ENCODE measurements at places on chromosomes 13 and 19. TPM values are rescaled to one million over a fixed set of nuclear protein-coding genes. Genes with fewer than 3 reads are reported as not detected.

Gene B3GNT3
- total RNA-seq = 5.2 TPM

Gene ATP5F1D
- 139 TPM for total RNA-seq

Gene RNF17
- not detected for total RNA-seq

Gene BCL3
- 48.2 TPM for total RNA-seq

Gene SBK2
- total RNA-seq = not detected

Gene ERCC5
- total RNA-seq = 44.2 TPM

Gene ZNF57
- 6.6 TPM for total RNA-seq

Gene TPT1
- 3,460 TPM for total RNA-seq

DNA sequence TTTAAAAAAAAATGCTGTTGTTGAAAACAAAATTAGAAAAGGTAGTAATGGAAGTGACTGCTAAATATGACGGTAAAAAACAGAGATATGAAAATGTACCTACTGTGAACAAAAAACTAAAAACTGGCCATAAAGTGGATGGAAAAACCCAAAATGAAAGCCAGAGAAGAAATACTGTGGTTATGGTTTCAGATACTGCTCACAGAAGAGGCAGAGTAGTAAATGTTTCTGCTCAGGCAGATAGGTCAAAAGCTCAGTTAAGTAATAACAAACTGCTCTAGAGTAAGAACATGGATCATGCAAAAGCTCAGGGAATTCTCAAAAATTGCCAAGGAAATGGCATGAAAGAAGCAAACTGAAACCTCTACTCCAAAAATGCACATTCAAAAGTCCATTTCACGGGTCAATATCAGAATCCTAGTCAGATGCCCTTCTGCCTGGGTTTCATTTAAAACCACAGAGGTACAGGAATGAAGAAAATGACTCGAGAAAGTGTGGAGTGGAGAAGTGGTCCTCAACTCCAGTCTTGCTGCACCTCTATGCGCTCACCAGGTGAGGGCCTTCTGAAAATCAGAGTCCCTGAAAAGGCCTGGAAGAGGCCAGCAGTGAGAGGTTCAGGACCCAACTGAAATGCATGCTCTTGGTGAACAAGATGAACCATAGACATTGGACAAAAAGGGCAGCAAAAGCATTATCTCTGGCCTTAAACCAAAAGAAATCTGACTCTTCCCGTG lies 315.0 kb upstream of the SPRY2 start:
- no peak for DNase-seq

GRCh38 chr13:98020271-98020670 lies 66.8 kb downstream of the IPO5 start:
- DNase-seq = no peak

- DNase-seq = no peak
Observed at GRCh38 chr13:91017031-91017668, 330.3 kb upstream of the MIR17HG start.

- DNase-seq = no peak
Observed at GRCh38 chr19:29002336-29002735, 210.6 kb downstream of the UQCRFS1 start.

DNA sequence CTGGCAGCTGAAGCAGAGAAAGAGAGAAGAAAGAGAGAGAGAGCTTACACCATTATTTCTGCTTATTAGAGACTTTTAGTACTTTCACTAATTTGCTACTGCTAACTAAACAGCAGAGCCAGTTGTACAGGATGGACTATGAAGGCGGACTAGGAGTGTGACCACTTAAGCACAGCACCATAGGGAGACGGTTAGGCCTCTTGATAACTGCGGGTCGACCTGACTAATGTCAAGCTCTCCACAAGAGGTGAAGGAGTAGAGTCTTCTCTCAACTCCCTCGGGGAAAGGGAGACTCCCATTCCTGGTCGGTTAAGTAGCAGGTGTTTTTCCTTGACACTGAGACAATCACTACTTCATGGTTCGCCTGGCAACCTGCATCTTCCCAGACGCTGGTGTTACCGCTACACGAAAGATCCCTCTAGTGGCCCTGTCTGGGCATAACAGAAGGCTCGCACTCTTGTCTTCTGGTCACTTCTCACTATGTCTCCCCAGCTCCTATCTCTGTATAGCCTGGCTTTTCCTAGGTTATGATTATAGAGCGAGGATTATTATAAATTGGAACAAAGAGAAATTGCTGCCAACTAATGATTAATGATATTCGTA lies 5.3 kb upstream of the PSG7 start:
- no peak for DNase-seq

DNA sequence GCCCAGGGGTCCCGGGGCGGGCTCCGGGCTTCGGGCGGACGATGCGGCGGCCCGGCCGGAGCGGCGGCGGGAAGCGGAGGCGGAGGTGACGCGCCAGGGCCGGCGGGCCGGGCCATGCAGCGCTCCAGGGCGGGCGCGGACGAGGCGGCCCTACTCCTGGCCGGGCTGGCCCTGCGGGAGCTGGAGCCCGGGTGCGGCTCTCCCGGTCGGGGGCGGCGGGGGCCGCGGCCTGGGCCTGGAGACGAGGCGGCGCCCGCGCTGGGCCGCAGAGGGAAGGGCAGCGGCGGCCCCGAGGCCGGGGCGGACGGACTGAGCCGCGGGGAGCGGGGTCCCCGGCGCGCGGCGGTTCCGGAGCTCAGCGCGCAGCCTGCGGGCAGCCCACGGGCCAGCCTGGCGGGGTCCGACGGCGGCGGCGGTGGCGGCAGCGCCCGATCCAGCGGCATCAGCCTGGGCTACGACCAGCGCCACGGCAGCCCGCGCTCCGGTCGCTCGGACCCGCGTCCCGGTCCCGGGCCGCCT lies 362 bp downstream of the WTIP start:
- DNase-seq = no peak

DNA sequence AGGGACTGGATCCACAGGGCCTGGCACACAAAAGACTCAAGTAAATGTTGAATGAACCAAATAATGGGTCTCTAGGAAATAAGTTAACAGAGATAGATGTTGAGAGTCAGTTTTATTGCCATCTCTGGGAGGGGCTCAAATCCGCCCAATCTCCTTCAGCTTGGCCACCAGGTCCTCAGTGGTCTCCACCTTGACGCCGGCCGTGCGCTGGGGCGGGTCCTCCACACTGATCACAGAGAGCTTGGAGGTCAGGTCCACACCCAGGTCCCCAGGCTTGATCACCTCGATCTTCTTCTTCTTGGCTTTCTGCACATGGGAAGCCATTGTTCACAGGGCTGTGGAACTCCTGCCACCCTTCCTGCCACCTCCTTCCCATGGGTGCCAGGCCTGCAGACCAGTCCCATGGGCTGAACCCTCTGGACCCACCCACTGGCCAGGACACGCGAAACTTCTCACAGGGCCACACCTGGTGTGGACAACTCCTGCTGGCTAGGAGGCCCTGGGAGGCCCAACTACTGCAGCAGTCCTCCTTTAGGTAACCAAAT lies 3.2 kb upstream of the VSIG10L start:
- no peak for DNase-seq

DNA sequence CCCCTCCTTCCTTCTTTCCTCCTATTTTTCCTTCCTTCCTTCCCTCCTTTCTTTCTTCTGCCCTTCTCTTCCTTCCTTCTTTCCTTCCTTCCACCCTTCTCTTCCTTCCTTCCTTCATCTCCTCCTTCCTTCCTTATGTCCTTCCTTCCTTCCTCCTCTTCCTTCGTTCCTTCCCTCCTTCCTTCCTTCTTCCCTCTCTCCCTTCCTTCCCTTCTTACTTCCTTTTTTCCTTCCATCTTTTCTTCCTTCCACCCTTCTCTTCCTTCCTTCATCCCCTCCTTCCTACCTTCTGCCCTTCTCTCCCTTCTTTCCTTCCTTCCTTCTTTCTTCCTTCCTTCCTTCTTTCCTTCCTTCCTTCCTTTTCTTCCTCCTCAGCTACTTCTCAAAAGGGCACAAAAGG lies 287.3 kb upstream of the ZNF507 start:
- DNase-seq = no peak

DNA sequence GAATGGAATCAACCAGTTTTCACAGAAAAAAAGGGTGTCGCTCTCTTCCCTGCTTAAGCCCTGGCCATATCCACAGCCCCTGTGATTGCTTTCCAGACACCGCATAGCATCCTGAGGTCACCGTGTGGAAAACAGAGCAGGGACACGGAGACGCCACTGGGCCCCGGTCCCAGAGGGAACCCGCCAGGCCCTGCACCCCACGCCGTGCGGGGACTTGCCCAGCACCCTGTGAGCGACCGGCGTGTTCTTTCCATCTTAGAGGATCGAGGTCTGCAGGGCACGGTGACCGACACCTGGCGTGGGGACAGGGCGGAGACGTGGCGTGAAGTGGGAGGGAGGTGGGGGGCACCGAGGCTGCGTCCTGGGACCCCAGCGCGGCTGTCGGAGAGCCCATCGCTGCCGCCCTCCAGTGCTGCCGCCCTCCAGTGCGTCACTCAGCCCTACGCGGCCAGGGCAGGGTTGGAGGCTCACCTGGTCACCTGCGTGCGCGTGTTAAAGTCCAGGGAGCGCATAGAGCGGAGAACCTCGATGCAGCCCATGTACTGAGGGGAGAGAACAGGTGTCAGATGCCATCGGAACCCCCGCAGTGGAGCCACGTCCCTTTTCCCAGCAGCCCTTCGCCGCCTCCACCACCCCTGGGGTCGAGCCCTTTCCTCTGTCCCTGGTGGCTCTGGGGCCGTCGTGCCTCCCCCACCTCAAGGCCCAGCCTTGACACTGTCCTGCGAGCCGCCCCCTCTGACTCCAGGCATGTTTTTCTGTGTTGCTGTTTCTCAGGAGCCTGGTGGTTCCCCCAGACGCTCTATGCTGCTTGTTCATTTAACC lies 20.2 kb downstream of the SHC2 start:
- no peak for DNase-seq

- no peak for DNase-seq
Observed at GRCh38 chr19:18096258-18096657, 1.3 kb upstream of the MAST3 start.

Measured in left lung (tissue), 14 donors.